DMS79 treated with DMSO at 0.1 percent for 48 hours (cell line): ENCODE measurements at places on chromosomes 2 and 18.
A peak's percentile ranks its signal among the peaks of the same experiment; 100 is the strongest.

GRCh38 chr18:50507120-50507590 lies 52.7 kb upstream of the MAPK4 start:
- peak; percentile 69 for DNase-seq

DNA sequence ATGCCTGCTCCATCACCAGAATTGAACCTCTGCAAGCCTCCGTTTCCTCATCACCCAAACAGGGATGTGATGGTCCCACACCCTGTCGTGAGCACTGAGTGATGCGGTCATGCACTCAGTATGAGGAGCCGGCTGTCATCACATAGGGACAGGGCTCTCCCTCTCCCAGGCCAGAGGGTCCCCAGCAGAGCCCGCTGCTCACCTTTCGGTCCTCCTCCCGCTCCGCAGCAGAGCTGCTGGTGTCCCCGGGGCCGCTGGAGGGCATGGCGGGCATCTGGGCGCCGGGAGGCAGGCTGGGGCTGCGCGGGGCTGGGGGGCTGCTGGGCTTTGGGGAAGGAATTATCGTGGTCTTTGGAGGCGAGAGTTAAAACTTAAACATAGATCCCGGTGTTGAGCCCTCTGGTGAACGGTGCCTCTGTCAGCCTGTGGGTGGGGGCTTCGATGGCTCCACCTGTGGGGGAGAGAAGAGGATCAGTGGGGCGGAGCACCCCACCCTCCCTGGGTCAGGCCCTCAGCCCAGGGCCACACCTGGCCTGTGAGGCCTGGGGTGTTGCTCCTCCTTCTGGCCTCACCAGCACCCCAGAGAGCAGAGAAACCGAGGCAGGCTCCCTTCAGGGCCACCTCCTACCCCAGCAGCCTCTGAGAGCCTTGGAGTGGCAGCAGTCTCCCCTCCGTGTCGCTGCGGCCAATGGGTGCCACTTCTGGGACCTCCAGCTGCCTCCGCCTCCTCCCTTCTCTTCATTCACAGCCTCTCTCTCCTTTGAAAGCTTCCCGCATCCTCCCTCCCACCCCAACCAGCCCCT lies 27.8 kb downstream of the DNMT3A start:
- DNase-seq = no peak

DNA sequence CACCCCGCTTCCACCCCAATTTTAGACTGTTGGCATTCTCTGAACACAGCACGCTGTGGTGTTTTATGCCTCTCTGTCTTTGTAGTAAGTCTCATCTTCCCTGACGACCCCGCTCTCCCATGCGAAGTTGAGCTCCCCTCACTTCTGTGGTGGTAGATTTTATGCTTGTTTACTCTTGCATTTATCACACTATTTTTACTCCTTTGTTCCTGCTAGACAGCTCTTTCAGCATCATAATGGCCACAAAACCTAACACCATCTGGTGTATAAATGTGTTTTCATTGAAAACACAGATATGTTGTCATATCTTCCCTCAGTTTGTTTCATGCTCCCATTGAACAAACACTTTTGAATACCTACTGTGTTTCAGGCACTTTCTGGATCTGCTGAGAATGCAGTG lies 57.1 kb downstream of the PKP4 start:
- DNase-seq = no peak

DNA sequence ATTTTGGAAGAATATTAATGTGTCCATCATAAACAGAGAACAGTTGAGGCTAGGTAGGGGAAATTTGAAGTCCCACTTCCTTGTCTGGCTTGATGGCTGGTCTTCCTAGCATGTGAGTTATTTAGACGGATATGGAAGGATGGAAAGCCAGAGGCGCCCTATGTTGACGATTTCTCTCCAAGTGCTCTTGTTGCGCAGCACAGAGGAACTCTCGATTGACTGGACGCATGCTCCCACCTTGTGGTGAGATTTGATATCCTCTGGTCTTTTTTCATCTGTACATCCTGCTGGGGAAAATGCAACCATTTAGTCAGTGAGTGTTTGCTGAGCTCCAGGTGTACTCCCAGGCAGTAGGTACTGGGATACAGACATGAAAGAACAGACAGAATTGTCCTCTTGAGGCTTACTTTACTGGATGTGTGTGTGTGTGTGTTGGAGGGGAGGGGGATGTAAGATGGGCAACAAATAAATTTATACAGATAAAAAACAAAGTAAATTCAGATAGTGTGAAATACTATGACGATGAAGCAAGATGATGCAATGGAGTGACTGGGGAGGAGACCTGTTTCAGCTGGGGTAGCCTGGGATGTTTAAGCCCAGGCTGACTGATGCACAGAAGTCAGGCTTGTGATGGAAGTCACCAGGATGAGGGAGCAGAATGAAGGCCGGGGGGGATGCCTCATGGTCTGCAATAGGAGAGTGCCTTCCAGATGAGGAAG lies 137.2 kb downstream of the TRIM43 start:
- DNase-seq = peak; percentile 68

DNA sequence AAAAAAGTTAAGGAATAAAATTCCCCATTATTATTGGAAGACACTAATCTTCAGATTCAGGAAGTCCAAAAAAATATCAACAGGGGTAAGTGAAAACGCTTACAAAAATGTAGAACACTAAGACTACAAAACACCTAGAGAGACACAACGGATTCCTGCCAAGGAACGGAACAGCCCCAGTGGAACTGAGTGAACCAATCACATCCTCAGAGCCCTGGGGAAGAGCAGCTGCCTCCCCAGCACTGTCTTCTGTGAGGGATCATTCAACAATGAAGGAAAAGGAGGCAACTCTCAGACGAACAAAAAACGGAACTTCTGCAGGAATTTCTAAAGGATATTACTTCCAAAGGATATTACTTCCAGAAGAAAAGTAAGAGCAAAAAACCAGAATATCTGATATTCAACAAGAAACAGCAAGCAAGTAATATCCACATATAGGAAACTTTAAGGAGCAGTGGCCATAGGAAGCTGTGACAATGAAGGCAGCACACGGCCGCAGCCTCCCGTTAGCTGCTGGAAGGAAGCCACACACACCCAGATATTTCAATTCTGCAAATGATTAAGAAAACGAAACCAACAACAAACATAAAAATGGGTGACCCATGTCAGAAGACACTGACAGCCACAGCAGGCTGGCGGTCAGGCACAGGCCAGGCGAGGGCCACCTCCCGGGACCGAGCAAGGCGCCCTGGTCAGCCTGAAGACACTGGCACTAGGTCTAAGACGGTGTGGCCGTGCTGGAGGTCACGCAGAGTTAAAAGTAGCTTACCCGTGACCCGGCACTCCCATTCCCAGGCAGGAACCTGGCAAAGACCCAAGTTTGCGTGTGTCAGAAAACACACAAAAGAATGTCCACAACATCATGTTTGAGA lies 81.8 kb downstream of the HDAC4 start:
- DNase-seq = peak; percentile 51

- peak; percentile 52 for DNase-seq
Observed at GRCh38 chr2:191566344-191566743, 111.6 kb upstream of the NABP1 start.

GRCh38 chr18:52222211-52222610 lies 117.8 kb upstream of the DCC start:
- DNase-seq = no peak

GRCh38 chr2:198134293-198134955 lies 330.0 kb downstream of the PLCL1 start:
- no peak for DNase-seq

GRCh38 chr18:59072727-59073421 lies 66.8 kb upstream of the SEC11C start:
- no peak for DNase-seq

DNA sequence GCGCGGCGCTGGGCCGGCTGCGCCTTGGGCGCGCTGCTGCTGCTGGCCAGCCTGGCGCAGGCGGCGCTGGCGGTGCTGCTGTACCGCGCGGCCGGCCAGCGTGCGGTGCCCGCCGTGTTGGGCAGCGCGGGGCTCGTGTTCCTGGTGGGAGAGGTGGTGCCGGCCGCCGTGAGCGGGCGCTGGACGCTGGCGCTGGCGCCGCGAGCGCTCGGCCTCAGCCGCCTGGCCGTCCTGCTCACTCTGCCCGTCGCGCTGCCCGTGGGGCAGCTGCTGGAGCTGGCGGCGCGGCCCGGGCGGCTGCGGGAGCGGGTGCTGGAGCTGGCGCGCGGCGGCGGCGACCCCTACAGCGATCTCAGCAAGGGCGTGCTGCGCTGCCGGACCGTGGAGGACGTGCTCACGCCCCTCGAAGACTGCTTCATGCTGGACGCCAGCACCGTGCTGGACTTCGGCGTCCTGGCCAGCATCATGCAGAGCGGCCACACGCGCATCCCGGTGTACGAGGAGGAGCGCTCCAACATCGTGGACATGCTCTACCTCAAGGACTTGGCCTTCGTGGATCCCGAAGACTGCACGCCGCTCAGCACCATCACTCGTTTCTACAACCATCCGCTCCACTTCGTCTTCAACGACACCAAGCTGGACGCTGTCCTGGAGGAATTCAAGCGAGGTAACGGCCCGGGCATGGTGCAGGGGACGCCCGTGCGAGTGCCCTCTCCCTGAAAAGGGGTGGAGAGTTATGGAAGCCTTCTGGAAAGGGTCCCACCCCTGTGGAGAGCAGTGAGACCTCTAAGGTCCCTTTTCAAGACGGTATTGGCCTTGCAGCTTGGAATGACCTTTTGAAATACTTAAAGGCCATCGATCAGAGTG lies 1.0 kb downstream of the CNNM3 start:
- peak; percentile 15 for DNase-seq
